CD4-positive, alpha-beta T cell treated with Interleukin-10 for 1 hour (primary cell): ENCODE measurements at places on chromosomes 11 and 22.

- no peak for DNase-seq
Observed at GRCh38 chr22:32589007-32589406, 114.4 kb downstream of the FBXO7 start.

DNA sequence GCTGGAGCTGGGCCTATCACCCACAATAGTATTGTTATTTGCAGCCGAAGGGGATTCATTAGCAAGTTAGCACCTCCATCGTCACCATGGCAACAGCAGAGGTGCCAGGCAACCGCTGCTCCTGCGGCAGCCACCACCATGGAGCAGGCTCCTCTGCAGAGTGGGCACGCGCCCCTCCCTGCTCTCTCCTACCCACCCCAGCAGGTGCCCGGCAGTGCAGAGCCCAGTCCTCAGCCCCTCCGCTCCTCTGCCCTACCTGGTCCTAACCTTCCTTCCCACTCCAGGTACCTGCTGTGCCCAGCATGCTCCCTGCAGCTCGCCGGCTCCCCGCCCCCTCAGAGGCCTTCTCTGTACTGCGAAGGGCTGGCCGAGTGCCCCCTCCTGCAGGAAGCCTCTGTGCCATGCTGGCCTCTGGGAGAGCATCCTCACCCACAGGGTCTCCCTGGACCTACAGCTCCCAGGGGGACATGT lies 3.6 kb downstream of the DUSP8 start:
- DNase-seq, result peak; percentile 79

DNA sequence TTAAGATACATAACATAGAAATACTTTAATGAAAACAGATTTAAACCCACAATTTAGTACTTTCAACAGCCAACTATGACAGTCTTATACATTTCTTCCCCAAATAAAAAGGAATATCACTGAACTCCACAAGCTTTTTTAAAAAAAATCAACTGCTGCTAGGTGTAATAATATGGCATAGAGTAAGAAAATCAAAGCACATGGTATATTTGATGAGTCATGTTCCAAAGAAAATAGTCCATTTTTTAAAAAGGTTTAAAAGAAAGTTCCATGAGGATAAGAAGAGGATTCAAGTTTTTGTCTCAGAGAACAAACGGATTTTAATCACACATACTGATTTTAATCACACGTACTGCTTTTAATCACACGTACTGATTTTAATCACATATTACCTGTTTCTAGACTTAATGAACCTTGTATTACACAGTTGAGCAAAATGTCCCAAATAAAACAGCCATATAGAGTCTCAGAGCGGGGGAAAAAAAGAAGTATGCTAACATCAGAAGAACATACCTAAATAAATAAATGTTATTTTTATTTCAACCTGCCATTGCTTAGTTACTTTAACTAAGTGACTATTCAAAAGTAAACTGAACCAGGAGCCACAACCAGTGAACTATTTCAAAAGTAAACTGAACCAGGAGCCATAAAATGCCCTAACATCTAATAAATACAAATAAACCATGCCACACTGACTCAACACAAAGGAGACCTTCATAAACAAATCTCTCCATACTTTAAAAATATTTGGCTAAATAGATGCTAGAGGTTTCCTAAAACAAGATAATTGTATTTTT lies 198.4 kb downstream of the SBF2 start:
- no peak for DNase-seq

GRCh38 chr22:31569126-31569525 lies 72.8 kb downstream of the SFI1 start:
- no peak for DNase-seq

DNA sequence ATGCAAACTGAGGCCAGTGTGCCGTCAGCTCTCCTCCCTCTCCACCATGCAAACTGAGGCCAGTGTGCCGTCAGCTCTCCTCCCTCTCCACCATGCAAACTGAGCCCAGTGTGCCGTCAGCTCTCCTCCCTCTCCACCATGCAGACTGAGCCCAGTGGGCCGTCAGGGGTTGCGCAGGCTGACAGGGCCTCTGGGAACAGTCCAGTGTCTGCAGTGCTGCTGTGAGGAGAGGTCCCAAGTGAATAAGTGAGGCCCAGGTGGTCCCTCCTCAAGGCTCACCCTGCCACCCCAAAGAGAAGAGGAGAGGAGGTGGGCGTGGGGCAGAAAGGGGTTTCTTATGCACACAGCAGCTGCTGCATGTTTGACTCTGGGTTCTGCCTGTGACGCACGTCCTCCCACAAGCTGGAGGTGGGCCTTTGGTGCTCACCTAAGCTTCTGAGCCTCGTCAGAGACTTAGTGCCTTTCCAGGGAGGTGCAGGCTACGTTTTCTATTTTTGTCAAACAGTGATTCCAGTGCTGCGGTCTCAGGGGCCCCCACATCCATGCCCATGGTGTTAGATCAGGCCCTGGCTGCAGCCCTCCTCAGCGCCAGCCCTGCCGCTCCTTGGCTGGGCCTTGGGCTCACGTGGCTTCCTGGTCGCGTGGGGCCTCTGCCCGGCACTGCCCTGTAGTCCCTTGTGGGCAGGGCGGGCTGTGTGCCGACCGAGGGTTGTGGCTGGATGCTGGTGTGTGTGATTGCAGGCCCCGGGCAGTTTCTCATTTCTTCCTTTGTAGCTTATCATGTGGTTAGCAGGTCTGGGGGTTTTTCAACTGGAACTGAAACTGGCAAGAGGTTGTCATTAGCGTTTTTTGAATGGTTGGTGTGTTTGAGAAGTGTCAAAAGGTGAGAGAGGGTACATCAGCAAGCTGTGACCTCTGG lies 7.1 kb downstream of the TPCN2 start:
- peak; percentile 46 for DNase-seq

- no peak for DNase-seq
Observed at GRCh38 chr11:116428638-116428975, 344.2 kb downstream of the BUD13 start.

GRCh38 chr22:36239150-36239400 lies 252 bp downstream of the APOL2 start:
- DNase-seq, result no peak

DNA sequence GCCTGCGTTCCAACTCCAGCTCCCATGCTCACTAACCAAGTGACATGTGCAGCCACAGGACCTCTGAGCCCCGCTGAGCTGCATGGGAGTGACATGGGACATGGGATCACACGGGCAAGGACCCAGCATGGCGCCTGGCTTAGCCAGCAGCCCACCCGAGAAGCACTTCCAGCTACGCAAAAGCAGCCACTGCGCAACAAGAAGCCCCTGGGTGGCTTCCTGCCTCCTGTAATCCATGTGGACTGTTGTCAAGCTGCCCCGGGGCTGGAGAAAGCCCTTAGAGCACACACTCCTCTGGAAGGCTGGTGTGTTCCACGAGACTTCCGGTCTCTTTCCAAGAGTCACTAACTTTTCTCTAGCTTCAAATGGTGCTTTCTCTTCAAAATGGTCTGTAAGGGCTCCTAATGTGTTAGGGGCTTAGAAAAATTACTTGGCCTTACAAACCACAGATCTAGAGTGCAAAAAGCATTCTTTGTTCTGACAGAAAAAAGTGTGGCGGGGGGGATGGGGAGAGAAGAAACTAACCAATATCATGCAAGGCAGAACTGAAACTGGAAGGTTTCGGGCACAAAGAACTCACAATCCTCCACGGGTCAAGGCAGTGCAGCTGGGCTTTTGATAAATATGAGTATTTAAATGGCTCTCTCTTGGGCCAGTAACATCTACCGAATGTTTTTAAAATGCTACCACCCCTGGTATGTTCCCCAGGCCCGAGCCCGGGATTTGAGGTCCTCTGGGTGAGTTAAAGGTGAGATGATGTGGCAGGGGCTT lies 5.5 kb downstream of the C11orf24 start:
- DNase-seq, result no peak

DNA sequence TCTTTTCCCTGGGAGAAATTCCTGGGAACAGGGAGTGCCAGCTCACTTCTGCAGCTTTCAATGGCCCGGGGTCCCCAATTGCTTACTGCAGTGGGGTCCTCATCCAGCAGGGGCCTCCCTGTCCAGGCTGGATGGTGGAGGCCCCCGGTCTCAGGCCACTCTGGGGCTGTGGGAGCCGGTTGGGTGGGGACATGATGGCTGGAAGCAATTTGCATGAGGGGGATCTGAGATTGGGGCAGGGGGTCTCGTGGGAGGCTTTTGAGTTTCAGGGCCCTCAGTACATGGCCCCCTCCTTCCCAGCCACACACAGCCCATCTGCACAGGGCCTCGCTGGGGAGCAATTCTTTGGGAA lies 25.2 kb downstream of the MRGPRD start:
- DNase-seq, result no peak

DNA sequence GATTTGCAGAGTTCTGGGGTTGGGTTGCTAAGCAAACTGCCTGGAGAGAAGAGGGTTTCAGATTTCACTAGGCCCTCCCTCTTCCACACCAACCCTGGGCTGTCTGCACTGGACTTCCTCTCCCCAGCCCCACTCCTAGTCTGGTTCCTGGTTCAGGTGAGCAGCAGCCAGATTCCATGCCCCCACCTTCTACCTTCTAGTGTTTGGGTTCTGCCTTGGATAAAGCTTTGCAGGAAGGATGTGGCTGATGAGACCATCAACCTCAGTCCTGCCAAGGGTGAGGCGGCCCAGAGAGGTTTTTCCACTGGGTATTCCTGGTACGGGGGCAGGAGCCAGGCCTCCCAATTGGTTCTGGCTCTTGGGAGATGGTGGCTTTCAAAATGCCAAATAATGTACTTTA lies 68.3 kb downstream of the BCR start:
- DNase-seq, result no peak

GRCh38 chr11:33668468-33668825 lies 32.2 kb downstream of the C11orf91 start:
- no peak for DNase-seq
